ENCODE measurements at places on chromosomes 13 and 19.

DNA sequence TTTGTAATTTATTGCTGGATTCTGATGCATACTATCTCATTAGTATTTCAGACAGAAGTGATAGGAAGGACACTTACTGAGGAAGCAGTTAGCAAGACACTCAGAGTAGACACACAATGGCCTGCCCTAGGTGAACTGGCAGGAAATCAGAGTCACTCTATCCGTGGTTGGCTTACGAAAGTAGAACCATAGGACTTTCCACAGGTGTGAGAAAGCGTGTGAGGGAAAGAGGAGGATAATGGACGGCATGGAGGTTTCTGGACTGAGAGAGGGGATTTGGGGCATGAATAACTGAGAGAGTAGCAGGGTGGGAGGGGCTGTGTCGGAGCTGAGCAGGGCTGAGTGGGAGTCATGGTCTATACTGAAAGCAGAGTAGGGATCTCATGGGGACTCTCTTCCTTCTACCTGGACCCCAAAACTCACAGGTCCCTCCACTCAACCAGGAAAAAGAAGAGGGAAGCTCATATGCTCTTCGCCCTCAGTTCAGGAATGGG, 18.7 kb upstream of the EID2 start:
- no peak for DNase-seq

DNA sequence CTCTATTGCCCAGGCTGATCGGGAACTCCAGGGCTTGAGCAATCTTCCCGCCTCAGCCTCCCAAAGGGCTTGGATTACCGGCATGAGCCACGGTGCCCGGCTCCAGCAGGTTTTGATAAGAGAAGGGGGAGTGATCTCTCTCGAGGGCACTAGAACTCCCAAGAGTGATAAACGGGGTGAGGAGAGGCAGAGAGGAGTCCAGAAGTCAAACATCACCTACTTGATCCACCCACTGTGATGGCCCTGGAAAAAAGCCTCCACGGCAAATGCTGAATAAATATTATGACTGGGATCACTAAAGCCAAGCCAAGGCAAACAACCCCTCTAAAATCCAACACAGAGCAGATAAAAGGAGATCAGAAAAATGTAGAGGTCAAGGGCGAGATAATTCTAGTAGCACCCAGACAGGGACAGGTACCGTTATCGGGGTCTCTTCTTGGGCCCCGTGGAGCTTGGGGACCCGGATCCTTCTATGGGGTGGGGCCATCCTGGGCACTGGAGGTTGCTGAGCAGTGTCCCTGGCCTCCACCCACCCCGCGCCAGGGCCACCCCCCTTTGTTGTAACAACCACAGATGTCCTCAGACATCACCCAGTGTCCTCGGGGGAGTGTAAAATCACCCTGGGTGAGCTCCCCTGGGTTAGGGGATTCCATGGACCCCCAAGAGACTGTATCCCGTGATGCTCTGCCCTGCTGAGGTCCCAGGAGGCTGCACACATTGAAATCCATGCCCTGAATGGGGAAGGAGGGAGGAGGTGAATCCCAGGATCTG, 3.7 kb upstream of the CREB3L3 start:
- no peak for DNase-seq

DNA sequence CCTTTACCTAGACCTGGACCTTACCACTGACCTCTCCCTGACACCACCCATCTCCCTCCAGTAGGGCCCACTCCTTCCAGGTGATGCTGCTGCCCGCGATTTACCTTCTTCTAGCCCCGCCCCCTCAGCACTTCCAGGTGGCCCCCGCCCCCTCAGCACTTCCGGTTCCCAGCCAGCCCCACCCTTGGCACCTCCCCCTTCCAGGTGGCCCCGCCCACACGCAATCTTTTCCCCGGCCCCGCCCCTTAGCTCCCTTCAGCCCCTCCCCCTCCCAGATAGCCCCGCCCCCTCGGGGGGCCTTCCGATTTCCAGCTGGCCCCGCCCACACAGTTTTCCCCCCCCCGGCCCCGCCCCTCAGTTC, 586 bp downstream of the LIG1 start:
- peak; percentile 49 for DNase-seq

GRCh38 chr13:48188131-48188530, 44.9 kb upstream of the ITM2B start:
- no peak for DNase-seq

GRCh38 chr19:1567848-1568227, 287 bp downstream of the MEX3D start:
- no peak for DNase-seq

- DNase-seq, result no peak
Observed at GRCh38 chr13:26977541-26977940, 194.1 kb downstream of the USP12 start.

DNA sequence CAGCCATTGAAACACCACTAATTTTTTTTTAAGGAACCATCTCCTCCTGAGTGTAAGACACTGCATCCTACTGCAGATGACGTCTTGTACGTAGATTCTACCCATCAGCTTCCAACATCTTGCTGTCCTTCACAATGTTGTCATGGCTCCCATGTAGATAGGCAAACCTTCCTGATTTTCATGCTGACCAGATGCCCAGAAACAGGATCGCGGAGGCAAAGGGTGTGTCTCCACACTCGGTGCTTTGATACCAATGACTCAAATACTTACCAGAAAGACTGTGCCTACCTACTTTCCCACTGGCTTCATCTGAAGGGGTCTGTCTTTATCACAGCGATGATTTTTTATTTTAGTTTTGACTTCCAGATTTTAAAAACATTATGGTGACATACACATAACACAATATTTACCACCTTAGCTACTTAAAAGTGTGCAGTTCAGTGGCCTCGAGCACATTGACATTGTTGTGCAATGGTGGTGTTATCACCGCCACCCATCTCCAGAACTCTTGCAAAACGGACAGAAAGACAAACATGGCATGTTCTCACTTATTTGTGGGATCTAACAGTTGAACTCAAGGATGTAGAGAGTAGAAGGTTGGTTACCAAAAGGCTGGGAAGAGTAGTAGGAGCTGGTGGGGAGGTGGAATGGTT, 94.0 kb upstream of the PEG3 start:
- no peak for DNase-seq

GRCh38 chr19:34327851-34328250, 37.1 kb upstream of the GPI start:
- DNase-seq, result no peak

DNA sequence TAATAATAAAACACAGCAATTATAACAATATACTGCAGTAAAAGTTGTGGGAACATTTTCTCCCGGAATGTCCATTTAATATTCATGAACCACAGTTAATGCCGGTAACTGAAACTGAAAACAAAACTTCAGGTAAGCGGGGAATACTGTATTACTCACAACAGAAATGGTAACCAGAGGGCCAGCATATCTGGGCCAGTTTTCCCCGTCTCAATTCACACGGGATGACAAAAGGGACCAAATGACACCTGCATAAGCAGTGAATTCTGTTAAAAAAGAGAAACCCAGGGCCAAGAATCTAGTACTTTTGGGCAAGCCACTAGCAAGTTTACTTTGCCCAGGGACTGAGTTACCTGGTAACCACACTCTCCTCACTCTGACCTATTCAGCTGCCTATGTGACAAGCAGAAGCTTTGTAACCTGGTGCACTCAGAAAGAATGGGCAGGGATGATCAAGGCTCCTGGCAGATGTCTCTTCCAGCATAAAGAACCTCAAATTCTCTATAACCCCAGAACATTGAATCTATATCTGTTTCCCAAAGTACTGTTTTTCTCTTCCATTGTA, 1171.2 kb downstream of the DIAPH3 start:
- DNase-seq, result no peak

- DNase-seq, result no peak
Observed at GRCh38 chr19:22604571-22605274, 29.4 kb upstream of the ZNF492 start.

DNA sequence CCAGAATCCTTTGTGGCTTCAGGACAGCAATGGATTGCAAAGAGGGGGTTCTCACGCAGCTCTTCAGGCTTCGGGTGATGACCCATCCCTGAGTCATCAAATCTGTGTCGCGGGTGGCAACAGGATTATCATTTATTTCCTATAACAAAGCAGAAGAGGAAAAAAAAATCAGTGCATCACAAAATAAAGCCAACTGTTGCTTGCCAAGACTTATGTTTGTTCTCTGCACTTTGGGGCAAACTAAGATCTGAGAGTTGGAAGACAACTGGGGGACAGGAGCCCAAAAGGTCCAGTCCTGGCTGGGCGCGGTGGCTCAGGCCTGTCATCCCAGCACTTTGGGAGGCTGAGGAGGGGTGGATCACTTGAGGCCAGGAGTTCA, 6.4 kb downstream of the GNA15 start:
- no peak for DNase-seq

- no peak for DNase-seq
Observed at GRCh38 chr19:48284896-48285295, 15.0 kb downstream of the ZNF114 start.

GRCh38 chr13:102771298-102772041, 2.1 kb downstream of the TEX30 start:
- no peak for DNase-seq

- DNase-seq, result peak; percentile 73
Observed at GRCh38 chr19:7970716-7971448, 27.4 kb upstream of the TIMM44 start.

- DNase-seq, result no peak
Observed at GRCh38 chr13:97371486-97372109, 62.4 kb upstream of the RAP2A start.

DNA sequence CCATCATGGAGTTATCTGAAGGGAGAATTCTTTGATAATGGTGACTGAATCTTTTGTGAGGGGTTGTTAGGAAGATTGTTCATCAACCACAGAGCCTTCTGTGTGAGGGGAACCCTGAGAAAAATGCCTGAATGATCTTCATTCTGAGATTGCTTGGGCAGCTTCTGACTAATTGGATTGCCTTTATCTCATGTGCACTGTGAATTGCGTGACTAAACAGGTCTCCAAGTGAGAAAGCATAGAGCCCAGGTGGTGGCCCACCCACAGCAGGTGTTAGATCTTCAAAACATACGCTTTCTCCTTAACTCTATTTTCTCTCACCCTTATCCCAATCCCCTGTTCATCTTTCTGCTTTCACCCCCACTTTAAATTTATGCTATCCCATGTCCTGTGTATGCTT, 58.3 kb downstream of the DOCK9 start:
- no peak for DNase-seq

- no peak for DNase-seq
Observed at GRCh38 chr13:43110658-43111057, 87.3 kb downstream of the DNAJC15 start.

DNA sequence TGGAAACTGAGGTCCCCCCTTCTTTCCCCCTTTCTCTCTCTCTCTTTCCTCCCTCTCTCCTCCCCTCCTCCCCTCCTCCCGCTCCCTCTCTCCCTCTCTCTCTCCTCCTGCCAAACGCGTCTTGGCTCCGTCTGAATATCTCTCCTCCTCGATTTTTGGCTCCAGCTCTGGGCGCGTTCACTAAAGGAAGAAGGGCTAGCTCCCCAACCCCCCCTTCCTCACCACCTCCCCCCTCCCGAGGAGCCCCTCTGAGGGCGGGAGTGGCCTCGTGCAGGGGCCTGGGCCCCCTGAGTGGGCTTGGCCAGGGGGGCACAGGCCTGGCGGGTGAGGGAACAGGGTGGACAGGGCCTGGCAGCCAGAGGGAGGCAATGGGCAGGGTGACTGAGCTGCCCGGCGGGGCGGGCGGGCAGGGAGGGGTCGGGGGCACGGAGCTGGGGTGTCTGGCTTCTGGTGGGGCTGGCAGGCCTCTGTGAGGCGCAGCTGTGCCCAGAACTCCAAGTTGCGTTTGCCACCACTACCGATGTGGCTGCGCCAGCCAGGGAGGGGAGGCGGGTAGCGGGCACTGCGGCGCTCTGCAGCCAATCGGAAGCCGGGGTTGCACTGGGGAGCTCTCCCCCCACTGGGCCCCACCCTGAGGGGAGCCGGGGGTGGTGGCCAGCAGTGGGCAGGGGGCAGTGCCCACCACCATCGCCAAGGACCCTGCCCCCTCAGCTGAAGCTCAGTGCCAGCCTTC, 7.1 kb downstream of the NFIX start:
- no peak for DNase-seq

GRCh38 chr19:47135156-47135555, 4.5 kb downstream of the SAE1 start:
- no peak for DNase-seq

GRCh38 chr13:94198681-94199080, 280.8 kb downstream of the DCT start:
- DNase-seq, result no peak

- DNase-seq, result no peak
Observed at GRCh38 chr19:5693195-5694166, 3.4 kb downstream of the RPL36 start.

DNA sequence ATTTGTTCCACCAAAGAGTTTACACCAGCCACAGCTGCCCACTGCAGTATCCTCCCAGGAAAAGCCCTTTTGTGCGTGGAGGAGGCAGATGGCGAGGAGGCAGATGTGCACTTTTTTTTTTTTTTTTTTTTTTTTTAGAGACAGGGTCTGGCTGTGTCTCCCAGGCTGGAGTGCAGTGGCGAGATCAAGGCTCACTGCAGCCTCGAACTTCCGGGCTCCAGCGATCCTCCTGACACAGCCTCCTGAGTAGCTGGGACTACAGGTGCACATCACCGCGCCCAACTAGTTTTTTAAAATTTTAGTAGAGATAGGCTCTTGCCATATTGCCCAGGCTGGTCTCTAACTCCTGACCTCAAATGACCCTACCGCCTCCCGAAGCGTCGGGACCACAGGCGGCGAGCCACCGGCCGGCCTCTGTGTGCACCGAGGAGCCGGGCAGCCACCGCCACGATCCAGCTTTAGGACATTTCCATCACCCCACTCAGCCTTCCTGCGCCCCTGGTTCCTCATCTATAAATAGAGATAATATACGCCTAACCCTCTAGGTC, 563 bp upstream of the PDCD5 start:
- no peak for DNase-seq

DNA sequence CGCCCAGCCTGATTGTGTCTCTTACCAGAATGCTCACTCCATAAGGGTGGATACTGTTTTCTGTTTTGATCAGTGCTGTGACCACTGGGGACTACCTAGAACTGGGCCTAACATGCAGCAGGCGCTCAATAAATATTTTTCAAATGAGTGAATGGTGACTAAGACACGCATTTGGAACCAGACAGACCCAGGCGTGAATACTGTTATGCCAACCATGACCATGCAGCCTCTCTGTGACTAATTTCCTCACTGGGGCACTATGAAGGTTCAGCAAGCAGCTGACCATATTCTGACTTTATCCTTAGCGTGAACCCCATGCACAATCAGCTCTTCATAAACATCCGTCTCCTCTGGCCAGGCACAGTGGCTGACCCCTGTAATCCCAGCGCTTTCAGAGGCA, 13.0 kb upstream of the SPC24 start:
- DNase-seq, result no peak

DNA sequence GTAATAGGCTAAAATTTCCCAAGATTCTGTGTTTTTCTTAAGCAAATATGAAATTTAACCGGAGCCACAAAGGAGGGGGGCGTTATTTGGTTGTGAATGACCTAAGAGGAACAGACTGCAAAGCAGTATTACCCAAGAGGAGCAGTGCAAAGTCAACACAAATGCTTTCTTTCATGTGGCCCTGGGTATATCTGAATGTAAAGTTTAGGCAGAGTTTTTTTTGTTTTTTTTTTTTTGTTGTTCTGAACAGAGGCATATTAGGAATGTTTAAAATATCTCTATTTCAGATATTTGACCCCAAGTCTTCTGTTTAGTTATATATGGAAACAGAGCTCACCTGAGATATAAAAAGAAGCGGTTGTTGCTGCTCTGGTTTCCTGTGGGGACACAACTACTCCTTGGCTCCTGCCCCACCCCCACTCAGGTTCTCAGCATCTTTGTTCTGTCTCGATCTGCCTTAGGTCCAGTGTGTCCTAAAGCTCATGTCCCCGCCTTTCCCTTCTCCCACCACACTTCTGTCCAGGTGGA, 220.7 kb downstream of the RFC3 start:
- no peak for DNase-seq

All from HAP-1 (cell line).